ENCODE measurements at places on chromosomes 13 and 19.

GRCh38 chr19:41991025-41991424 is 3.0 kb downstream of the ATP1A3 start:
- DNase-seq = no peak

- peak; percentile 42 for DNase-seq
Measured at GRCh38 chr13:73933795-73934194, 200.4 kb downstream of the KLF12 start.

DNA sequence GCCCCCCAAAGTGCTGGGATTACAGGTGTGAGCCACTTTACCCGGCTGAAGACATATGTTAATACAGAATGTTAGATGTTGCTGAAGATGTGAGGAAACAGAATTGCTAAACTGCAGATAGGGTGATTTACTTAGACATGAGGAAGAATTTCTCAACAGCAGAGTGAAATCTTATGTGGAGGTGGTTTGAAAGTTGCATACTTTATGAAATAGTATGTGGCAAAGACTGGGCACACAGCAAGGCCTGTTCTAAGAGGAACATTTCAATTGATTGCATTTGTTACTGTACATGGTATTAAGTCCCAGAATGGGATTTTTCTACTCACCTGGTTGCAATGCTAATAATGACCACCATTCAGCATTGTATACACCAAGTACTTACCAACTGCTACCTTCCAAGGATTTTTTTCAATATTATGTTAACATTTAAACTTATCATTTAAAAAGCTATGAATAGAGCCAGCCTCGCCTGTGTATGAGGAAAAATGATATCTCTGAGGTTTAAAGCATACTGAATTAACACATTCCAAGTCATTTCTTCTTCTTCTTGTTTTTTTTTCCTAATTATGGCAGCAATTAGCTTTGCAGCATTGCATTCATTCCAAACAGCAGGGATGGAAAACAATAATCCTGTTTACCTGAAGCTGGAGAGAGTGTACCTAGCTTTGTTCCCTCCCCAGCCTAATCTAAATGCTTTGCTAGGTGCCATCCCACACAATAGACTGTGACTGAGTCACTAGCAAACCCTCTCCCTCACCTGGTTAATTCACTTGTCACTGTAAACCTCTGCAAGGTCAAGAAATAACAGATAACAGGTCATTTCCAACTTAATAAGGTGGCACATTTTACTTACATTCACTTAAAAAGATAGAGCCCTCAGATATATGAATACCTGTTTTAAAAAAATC is 19.4 kb upstream of the KLF5 start:
- DNase-seq = no peak

GRCh38 chr13:79404985-79405384 is 1.1 kb downstream of the RBM26 start:
- DNase-seq = no peak

DNA sequence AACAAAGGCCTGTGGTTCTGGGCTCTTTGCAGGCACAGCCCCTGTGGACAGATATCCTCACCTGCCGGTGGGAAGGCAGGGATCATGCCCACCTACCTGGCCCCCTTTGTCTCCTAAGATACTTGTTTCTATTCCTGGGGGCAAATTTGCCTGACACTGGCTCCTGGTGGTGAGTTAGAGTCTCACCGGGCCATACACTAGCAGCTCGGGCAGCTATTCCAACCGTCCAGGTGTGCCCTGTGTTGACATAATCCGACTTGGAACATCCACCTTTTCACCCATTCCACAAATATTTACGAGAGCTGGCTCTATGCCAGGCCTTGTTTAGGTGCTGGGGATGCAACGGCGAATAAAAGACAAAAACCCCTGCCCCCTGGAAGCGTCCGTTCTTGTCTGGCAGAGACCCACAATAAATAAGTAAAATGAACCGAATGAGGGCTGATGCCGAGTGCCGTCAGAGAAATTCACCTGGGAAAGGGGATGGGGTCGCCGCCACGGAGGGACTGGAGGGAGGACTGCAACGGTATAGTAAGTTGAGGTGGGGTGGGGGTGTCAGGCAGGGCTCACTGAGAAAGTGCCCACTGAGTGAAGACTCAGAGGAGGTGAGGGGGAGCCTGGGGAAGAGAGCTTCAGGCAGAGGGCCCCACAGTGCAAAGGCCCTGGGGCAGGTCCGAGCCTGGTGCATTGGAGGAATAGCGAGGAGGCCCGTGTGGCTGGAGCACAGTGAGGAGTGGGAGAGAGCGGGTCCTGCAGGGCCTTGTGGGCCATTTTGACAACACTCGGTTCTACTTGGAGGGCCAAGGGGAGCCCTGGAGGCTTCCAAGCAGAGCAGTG is 43.2 kb upstream of the RANBP3 start:
- DNase-seq = peak; percentile 34

DNA sequence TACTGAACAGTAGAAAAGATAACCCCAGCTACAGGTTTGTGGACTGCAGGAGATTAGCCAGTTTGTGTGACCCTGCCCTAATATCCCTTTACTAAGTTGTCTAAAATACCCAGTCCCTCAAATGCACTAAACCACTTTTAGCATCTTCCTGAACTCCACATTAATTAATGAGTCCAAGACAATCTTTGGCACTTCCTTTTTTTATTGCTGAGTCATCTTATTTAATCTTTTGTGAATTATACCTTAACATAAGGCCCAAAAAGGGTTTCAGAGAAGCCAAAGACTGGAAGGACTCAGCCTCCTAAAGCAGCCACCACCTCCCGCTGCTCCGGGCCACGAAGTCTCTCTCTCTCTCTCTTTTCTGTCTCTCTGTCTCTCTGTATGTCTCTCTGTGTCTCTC is 48.8 kb upstream of the PDCD5 start:
- no peak for DNase-seq

GRCh38 chr13:50740052-50740741 is 103.3 kb downstream of the DLEU7 start:
- no peak for DNase-seq

DNA sequence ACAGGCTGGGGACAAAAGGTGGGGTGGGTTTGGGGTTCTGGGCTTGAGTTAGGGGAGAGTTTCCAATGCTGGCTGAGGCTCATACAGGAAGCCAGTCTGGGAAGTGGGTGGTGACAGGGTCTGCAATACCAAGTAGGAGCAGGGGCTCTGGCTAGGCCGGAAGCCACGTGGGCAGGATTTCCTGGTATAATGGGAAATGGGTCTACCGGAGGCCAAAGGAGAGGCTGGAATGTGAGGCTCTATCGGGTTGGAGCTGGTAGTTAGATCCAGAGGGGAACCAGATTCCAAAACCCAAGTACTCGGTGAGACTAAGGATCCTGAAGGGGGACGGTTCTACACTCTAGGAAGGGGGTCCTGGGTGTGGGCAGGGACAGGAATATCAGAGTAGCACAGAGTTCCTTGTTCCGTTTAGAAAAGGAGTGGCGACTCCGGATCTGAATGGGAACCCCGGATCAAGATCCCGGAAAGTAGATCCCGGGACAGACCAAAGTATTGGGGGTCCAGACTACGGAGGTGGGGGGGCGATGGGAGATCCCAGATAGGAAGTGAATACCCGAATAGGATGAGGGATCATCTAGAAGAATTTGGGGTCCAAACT is 802 bp downstream of the CDC37 start:
- DNase-seq = no peak

GRCh38 chr13:43363156-43363953 is 340.0 kb downstream of the DNAJC15 start:
- DNase-seq = peak; percentile 76

Measured in tongue (tissue), 3 donors.